ENCODE measurements at places on chromosomes 6 and 20. TPM values are rescaled to one million over a fixed set of nuclear protein-coding genes. Genes with fewer than 3 reads are reported as not detected.

The MUC21 gene
- total RNA-seq = not detected

The ULBP2 gene
- total RNA-seq = 0.69 TPM

The COL9A1 gene
- total RNA-seq = not detected

The C6orf132 gene
- total RNA-seq = not detected

The CCN6 gene
- total RNA-seq = not detected

The ADGB gene
- not detected for total RNA-seq

The AKAP12 gene
- total RNA-seq = 33.0 TPM

The APOM gene
- total RNA-seq = not detected

The TOMM6 gene
- 97.6 TPM for total RNA-seq

The FILIP1 gene
- under 0.01 TPM for total RNA-seq

The ARMC12 gene
- total RNA-seq = not detected

The OSBPL2 gene
- total RNA-seq = 24.0 TPM

The FAM209B gene
- not detected for total RNA-seq

The STX11 gene
- total RNA-seq = 13.0 TPM

The PRL gene
- not detected for total RNA-seq

The ALDH8A1 gene
- total RNA-seq = 2.3 TPM

The SNAP25 gene
- total RNA-seq = 2.3 TPM

The BTN3A1 gene
- 45.4 TPM for total RNA-seq

The TMEM217 gene
- 2.4 TPM for total RNA-seq

The ACTL10 gene
- total RNA-seq = 2.9 TPM

The CLDN20 gene
- not detected for total RNA-seq

The LHFPL5 gene
- not detected for total RNA-seq

The REM1 gene
- total RNA-seq = not detected

The SLC17A4 gene
- not detected for total RNA-seq

Data from melanocyte of skin (primary cell).